Stimulated activated CD4-positive, alpha-beta T cell treated with anti-CD3 and anti-CD28 coated beads, Interleukin-2, amount 100 ng/mL, for 24 hours (primary cell): ENCODE measurements at places on chromosomes 7 and 10.

GRCh38 chr10:44300666-44301649 lies 83.9 kb downstream of the CXCL12 start:
- no peak for DNase-seq

GRCh38 chr7:80720146-80720545 lies 81.7 kb downstream of the CD36 start:
- DNase-seq = no peak

DNA sequence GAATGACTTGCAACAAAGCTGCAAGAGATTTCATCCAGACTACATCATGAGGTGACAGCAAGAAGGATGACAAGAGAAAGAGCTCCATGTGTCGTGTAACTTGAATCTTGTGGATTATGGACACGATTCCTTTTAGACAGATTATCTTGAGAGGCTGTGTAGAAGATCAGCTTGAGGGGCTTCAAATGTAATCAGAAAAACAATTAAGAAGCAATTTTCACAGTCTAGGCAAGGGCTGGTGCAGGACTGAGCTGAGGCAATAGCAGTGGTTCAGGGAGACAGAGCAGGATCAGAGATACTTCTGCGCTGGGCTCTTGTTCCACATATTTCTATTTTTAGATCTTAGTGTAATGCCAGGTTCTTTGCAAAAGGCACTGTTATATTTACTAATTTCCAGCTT lies 253.0 kb upstream of the COBL start:
- no peak for DNase-seq

DNA sequence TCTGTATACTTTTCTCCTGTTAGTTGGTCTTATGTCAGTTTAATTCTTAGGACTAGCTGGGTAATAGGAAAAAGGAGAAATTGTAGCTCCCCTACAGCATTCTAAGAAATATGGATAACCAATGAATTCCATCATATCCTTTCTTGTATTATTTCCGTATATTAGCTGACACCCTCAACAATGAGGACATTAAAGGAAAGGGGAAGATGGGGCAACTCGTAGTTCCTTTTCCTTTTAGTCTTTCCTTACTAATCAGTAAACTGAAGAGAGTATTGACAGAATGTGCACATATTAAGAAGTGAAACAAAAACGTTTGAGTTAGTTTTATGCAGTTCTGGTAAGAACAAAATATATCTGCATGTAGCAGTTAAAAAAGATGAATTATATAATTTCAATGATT lies 35.1 kb upstream of the C10orf67 start:
- DNase-seq = no peak

GRCh38 chr10:74957285-74957961 lies 131.0 kb downstream of the KAT6B start:
- no peak for DNase-seq
